Foreskin melanocyte (primary cell): ENCODE measurements at places on chromosomes 3 and 15.

DNA sequence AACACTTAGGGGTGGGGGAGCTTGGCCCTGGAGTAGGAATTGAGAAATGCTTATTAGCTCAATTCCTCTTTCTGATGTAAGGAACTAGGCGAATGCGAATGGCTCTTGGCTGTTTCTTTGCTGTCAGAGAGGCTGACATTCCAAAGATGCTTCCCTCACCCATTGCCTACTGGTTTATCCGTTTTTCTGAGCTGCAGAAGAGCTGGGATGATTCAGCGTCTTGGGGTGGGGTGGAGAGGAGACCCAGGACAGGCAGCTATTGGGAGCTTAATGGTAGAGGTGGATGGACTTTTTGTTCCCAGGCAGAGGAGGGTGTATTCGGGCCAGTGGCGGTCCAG is 9.8 kb downstream of the PLEKHO2 start:
- DNase-seq: peak; percentile 58

DNA sequence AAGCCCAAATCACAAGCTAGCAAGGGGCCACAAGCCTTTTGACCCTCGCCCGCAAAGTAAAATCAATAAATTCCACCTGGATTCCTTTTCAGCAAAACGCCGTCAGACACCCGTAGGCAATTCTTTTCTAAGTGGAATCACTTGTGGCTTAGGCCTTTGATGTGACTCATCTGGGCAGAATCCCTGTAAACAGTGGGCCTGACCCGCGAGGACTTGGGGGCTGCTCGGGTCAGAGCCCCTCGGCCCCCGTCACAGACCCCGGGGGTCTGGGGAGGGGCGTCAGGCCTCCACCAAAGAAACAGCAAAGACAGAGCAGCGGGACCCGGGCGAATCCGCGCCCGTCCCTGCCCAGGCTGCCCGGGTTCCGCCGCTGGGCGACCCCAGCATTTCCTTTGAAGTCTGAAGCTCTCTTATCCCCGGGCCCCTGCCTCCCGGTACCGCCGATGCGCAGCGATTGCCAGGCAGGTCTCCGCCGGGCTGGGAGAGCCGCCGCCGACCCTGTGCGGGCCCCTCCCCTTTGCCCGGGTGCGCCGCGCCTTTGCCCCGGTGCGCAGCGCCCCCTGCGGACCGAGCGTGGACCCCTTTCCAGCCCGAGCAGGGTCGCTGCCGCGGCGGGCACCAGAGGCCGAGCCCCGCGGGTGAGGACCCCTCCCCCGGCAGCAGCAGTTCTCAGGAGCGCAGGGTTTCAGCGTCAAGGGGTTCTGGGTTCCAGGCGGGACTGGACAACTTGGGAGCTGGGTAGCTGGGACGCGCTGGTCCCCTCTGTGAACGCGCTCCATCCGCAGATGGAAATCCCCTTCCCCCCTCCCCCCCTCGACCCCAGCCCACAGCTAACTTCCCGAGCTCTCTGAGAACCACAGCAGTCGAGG is 178.3 kb downstream of the UACA start:
- no peak for DNase-seq

GRCh38 chr3:127855246-127855645 is 32.9 kb upstream of the MGLL start:
- no peak for DNase-seq

GRCh38 chr3:174102866-174103265 is 705.3 kb downstream of the NLGN1 start:
- no peak for DNase-seq

- DNase-seq: no peak
Measured at GRCh38 chr3:78742041-78742440, 1025.8 kb downstream of the ROBO1 start.

- DNase-seq: no peak
Measured at GRCh38 chr3:148999806-149000205, 8.5 kb downstream of the GYG1 start.

- DNase-seq: no peak
Measured at GRCh38 chr3:66565301-66565700, 64.5 kb upstream of the LRIG1 start.

DNA sequence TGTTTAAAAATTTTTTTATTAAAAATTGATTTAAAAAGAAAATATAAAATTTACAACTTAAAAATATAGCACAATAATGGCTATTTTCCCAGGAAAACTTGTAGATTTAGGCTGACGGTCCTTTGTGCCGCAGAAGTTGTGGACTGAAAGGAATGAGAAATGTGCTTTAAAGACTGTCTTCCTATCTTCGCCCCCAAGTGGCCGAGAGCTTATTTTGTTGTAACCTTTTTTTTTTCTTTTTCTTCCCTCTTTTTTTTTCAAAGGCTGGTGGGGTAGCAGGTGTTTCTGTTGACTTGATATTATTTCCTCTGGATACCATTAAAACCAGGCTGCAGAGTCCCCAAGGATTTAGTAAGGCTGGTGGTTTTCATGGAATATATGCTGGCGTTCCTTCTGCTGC is 15.5 kb downstream of the SLC25A26 start:
- no peak for DNase-seq

- DNase-seq: no peak
Measured at GRCh38 chr3:22007368-22007767, 256.4 kb upstream of the ZNF385D start.

GRCh38 chr3:99774467-99774866 is 43.2 kb upstream of the CMSS1 start:
- DNase-seq: peak; percentile 29

DNA sequence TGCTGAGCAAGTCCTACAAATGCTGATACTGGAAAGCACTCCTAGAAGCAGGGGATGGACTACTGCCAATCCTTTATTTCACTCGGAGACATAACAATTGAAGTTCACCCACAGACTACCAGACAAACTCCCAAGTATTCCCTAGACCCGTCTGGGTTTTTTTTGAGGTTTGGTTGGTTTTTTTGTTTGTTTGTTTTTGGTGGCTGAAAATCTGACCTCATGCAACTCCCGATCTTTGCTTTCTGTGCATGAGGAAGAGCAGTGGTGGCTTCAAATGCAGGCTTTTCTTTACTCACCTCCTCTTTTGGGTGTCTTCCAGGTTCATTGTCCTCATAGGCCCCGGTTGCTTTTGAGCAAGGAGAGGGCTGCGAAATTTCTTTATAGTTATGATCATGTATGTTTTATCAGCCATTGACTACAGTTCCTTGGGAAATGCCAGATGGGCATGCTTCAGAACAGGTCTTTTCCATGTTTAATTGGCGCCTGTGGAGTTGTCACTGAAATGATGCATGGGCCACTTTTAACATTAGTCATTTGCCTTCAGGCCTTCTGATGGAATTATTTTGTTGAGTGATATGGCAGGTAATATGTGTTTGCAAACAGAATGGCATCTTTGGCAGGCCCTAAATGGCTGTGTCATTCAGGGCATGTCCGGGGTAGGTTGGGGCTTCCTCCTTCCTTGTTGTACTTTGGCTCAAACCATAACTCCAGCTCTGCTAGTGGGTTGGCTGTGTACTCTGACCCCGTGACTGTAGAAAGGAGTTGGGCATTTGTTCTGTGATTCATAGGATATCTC is 81.3 kb upstream of the ZBED2 start:
- no peak for DNase-seq

- DNase-seq: peak; percentile 21
Measured at GRCh38 chr3:155995525-155996370, 124.6 kb upstream of the KCNAB1 start.

- DNase-seq: no peak
Measured at GRCh38 chr3:192367616-192368015, 359.7 kb downstream of the FGF12 start.

- DNase-seq: peak; percentile 41
Measured at GRCh38 chr15:33309602-33310276, 1.0 kb upstream of the RYR3 start.

DNA sequence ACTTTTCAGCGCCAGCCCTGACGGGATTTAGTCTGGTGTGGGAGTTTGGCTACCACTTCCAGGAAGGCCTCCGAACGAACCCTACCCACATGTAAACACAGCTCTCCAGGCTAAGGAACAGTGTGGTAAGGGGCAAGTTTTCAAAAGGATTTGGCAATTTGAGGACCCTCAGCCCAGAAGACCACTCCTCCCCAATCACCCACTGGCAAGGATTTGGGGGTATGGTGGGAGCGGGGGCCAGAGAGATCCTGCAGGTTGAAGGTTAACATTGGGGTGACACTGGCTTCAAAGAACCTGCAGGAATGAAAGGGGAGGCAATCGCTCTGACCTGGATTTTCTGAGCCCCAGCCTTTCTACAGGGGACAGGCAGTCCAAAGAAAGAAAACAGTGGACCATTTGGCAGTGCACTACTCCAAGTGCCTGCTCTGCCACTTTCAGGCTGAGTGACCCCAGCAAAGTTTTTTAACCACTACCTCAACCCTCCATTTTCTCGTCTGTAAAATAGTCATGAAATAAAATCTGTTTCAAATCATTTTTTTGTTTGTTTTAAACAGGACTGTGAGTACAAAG is 34.5 kb downstream of the ZIC4 start:
- no peak for DNase-seq

GRCh38 chr15:89002281-89002761 is 85.9 kb upstream of the ABHD2 start:
- DNase-seq: peak; percentile 83

DNA sequence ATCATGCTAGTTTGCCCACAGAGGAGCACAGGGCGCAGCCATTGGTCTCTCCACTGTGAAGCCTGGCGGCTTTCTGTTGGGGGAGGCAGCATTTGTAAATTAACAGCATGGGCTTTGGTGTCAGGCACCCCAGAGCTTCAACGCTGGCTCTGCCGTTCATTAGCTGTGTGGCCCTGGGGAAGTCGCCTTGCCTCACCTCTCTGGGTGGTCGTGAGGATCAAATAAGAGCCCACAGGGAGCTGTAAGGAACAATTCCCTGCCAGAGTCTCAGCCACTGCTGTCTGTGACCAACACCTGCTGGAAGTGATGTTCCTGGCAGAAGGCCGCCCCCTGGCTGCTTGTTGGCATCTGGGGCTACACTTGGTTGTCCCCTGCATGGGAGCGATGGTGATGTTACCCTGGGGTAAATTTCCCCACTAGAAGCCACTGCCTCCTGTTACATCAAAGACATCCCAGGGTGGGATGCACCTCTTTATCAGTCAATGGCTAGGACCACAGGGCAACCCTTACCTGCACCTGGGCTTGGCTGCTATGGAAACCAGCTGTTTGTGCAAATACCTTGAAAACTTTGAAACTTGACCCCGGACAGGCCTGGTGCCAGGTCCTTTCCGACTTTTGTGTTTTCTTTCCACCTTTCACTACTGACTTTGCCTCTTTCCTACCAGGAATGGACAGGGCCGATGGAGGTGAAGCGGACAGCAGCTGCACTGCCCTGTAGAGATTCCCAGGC is 36.9 kb downstream of the DNASE1L3 start:
- no peak for DNase-seq

GRCh38 chr3:90016555-90016954 is 909.1 kb downstream of the EPHA3 start:
- no peak for DNase-seq

DNA sequence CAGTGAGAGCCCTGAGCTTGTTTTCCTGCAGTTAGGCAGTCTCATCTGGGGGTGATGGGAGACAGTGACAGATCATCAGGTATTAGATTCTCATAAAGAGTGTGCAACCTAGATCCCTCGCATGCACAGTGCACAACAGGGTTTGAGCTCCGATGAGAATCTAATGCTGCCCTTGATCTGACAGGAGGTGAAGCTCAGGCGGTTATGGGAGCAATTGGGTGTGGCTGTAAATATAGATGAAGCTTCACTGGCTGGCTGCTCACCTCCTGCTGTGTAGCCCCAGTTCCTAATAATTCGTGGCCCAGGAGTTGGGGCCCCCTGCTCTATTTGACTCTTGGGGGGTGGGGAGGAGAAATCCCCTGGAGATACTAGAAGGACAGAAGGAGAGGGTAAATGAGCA is 309.4 kb upstream of the STT3B start:
- DNase-seq: no peak
